ENCODE measurements at places on chromosomes 6 and 20.

DNA sequence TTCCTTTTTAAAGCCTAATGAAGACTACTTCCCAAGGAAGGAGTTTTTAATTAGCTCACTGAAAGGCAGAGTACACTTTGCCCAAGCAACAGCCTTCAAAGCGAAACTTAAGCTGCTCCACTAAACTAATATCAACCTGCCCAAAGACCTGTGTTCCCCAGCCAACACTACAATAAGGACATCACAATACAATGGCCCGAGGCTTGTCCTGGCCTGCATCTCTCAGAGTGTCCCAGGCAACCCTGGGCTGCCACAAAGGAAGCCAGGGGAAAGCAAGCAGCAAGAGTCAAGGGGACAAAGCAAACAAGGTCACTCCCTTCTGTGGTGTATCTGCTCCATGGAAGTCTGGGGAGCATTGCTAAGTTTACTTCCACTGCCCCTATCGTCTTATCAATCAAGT, 52.3 kb downstream of the PIGU start:
- H3K4me1 ChIP-seq, result no peaks in the 10 kb centered on the region
- H3K4me3 ChIP-seq, result no peak overlapping the region
- no peak overlapping the region for H3K27ac ChIP-seq
- H3K27me3 ChIP-seq, result no peaks in the 10 kb centered on the region
- peaks cover 7% of the 10 kb centered on the region for H3K36me3 ChIP-seq
- DNase-seq, result no peak

GRCh38 chr20:17169585-17170136, 57.2 kb upstream of the PCSK2 start:
- no peaks in the 10 kb centered on the region for H3K4me1 ChIP-seq
- H3K4me3 ChIP-seq, result no peak overlapping the region
- H3K36me3 ChIP-seq, result no peaks in the 10 kb centered on the region
- H3K27me3 ChIP-seq, result no peaks in the 10 kb centered on the region

GRCh38 chr20:11212272-11212671, 538.5 kb upstream of the JAG1 start:
- no peaks in the 10 kb centered on the region for H3K4me1 ChIP-seq
- no peak overlapping the region for H3K4me3 ChIP-seq
- H3K27ac ChIP-seq, result no peak overlapping the region
- H3K36me3 ChIP-seq, result no peaks in the 10 kb centered on the region
- no peak for DNase-seq

DNA sequence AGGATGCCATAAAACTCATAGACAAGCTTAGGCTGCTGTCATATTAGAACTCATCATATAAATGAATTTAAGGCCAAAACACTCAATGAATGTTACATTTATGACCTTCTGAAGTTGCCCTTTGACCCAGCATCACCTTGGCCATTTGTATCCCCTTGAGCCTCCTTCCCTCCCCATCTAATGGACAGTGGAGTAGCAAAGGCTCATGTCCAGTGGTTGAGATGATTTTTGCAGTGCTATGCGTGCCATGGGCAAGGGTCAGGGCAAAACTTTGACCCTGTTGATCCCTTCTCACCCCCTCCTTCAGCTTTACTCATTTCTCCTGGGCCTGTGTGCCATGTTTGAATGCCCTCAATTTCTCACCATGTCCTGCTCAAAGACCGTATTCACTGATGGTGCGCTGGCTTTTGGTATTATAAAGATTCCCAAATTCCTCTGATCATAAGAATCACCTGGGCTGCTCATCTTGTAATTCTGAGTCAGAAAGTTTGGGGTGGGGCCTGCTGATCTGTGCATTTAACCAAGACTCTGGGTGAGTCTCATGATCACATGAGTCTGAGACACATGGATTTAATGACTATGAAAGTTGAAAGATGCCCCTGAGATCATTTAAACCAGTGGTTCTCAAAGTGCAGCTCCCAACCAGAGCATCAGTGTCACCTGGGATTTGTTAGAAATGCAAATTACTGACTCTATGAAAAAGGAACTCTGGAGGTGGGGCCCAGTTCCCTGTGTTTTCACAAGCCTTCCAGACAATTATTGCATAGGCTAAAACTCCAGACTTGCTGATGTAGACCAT, 57.5 kb upstream of the IL20RA start:
- H3K27me3 ChIP-seq, result no peaks in the 10 kb centered on the region
- H3K27ac ChIP-seq, result no peak overlapping the region
- no peak overlapping the region for H3K4me3 ChIP-seq
- H3K4me1 ChIP-seq, result peaks cover 7% of the 10 kb centered on the region
- DNase-seq, result no peak
- H3K36me3 ChIP-seq, result no peaks in the 10 kb centered on the region

GRCh38 chr6:141490982-141491381, 641.7 kb upstream of the GJE1 start:
- DNase-seq, result no peak
- no peak overlapping the region for H3K4me3 ChIP-seq
- no peaks in the 10 kb centered on the region for H3K4me1 ChIP-seq
- H3K36me3 ChIP-seq, result no peaks in the 10 kb centered on the region
- no peak overlapping the region for H3K27ac ChIP-seq
- no peaks in the 10 kb centered on the region for H3K27me3 ChIP-seq

GRCh38 chr6:123338394-123338793, 298.4 kb downstream of the TRDN start:
- H3K27ac ChIP-seq, result no peak overlapping the region
- no peak for DNase-seq
- H3K27me3 ChIP-seq, result no peaks in the 10 kb centered on the region
- no peaks in the 10 kb centered on the region for H3K4me1 ChIP-seq

- no peak for DNase-seq
- no peaks in the 10 kb centered on the region for H3K36me3 ChIP-seq
- H3K4me3 ChIP-seq, result no peak overlapping the region
- no peaks in the 10 kb centered on the region for H3K27me3 ChIP-seq
- H3K4me1 ChIP-seq, result peaks cover 7% of the 10 kb centered on the region
These were observed 107.3 kb downstream of the MAP3K7 start for GRCh38 chr6:90479603-90479926.

DNA sequence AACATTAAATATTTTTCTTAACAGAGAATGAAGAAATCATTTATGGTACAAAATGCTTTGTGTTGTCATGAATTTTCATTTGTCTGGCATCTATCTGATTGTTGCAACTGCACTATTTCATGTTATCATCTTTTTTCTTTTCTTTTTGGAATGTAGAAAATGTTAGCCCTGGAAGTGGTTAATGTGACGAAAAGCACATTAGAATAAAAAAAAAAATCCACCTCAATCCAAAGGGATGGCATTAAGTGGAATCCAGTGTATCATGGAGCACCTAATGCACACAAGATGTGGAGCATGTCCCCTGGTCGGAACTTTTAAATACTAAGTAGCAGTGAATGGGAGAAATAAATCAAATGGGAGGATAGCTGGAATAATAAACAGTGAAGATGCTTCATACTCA, 172.9 kb upstream of the MCHR2 start:
- H3K27ac ChIP-seq, result no peak overlapping the region
- H3K27me3 ChIP-seq, result no peaks in the 10 kb centered on the region
- DNase-seq, result no peak
- H3K4me1 ChIP-seq, result no peaks in the 10 kb centered on the region
- H3K4me3 ChIP-seq, result no peak overlapping the region

GRCh38 chr6:125363039-125363823, 61.5 kb upstream of the HDDC2 start:
- DNase-seq, result no peak
- H3K27me3 ChIP-seq, result no peaks in the 10 kb centered on the region
- no peak overlapping the region for H3K27ac ChIP-seq
- no peaks in the 10 kb centered on the region for H3K36me3 ChIP-seq
- no peak overlapping the region for H3K4me3 ChIP-seq

DNA sequence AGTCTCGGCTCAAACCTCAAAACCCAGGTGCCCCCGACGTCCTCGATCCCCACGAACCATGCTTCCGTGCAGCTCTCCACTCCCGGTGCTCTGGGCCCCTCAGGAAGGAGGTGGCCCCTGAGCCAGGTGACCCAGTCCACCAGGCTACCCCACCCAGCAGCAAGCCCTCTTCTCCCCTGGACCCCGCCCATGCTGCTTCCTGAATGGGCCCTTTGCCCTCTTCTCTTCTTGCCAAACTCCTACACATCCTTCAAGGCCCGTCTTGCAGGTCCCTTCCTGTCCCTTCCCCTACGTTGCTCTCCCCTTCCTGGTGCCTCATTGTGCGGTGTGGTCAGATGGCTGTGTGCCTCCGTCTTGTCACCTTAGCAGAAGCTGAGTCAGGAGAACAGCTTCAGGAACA, 3.4 kb upstream of the GATA5 start:
- peaks cover 47% of the 10 kb centered on the region for H3K27me3 ChIP-seq
- H3K27ac ChIP-seq, result no peak overlapping the region
- H3K4me3 ChIP-seq, result no peak overlapping the region

GRCh38 chr20:62977613-62978560, 25.4 kb downstream of the SLC17A9 start:
- no peaks in the 10 kb centered on the region for H3K36me3 ChIP-seq
- H3K27me3 ChIP-seq, result peaks cover 55% of the 10 kb centered on the region
- H3K4me1 ChIP-seq, result peaks cover 52% of the 10 kb centered on the region
- peak overlapping the region; percentile 44 for H3K4me3 ChIP-seq

GRCh38 chr20:48601798-48602197, 226.0 kb downstream of the PREX1 start:
- H3K36me3 ChIP-seq, result no peaks in the 10 kb centered on the region
- H3K27me3 ChIP-seq, result no peaks in the 10 kb centered on the region
- no peak overlapping the region for H3K4me3 ChIP-seq
- H3K4me1 ChIP-seq, result no peaks in the 10 kb centered on the region
- no peak overlapping the region for H3K27ac ChIP-seq
- DNase-seq, result no peak

GRCh38 chr6:105214668-105215067, 34.9 kb upstream of the POPDC3 start:
- no peak for DNase-seq
- no peak overlapping the region for H3K27ac ChIP-seq
- no peaks in the 10 kb centered on the region for H3K4me1 ChIP-seq

- no peak for DNase-seq
- H3K27me3 ChIP-seq, result no peaks in the 10 kb centered on the region
- H3K4me1 ChIP-seq, result no peaks in the 10 kb centered on the region
- H3K4me3 ChIP-seq, result no peak overlapping the region
- no peak overlapping the region for H3K27ac ChIP-seq
These were observed 47.2 kb upstream of the FAM50B start for GRCh38 chr6:3801960-3802359.

- no peak overlapping the region for H3K4me3 ChIP-seq
- H3K27ac ChIP-seq, result no peak overlapping the region
- H3K36me3 ChIP-seq, result no peaks in the 10 kb centered on the region
- no peak for DNase-seq
These were observed 220.3 kb upstream of the SNX9 start for GRCh38 chr6:157602521-157603295.

DNA sequence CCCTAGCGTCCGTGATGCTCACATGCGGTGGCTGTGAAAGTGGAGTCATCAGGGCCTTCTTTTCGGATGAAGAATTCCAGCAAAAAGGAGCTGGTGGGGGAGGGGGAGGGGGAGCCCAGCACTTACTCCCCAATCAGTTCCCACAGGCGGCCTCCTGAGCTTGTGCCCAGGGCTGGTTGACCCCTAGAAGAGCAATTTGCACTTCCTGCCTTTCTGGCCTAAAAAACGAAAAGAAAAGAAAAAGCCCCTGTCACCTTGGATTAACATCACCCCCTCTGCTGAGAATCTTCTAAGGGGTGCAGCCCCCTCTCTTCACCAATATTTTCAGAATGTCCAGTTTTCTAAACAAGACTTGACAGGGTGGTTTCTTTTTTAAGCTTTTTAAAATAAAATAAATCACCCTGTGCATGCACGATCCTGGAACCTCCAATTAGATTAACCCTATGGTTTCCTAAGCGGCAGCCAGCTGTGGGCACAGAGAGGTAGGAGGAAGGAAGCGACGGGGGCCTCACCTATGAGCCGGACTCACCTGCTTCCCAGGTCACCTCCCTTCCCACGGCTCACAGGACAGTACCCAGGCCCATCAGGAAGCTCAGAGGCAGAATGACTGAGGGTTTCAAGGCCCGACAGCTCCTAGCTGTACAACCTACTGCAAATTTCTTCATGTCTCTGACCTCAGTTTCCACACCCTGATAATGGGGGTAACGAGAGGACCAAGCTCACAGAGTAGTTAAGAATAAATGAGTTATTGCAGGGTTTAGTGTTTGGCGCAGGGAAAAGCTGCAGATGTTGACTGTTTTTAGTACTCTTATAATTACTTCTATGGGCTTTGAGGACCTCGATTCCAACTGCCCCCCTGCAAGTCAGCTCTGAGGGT, 10.5 kb upstream of the TGM2 start:
- H3K27ac ChIP-seq, result no peak overlapping the region
- no peak overlapping the region for H3K4me3 ChIP-seq
- no peaks in the 10 kb centered on the region for H3K27me3 ChIP-seq
- no peaks in the 10 kb centered on the region for H3K4me1 ChIP-seq

DNA sequence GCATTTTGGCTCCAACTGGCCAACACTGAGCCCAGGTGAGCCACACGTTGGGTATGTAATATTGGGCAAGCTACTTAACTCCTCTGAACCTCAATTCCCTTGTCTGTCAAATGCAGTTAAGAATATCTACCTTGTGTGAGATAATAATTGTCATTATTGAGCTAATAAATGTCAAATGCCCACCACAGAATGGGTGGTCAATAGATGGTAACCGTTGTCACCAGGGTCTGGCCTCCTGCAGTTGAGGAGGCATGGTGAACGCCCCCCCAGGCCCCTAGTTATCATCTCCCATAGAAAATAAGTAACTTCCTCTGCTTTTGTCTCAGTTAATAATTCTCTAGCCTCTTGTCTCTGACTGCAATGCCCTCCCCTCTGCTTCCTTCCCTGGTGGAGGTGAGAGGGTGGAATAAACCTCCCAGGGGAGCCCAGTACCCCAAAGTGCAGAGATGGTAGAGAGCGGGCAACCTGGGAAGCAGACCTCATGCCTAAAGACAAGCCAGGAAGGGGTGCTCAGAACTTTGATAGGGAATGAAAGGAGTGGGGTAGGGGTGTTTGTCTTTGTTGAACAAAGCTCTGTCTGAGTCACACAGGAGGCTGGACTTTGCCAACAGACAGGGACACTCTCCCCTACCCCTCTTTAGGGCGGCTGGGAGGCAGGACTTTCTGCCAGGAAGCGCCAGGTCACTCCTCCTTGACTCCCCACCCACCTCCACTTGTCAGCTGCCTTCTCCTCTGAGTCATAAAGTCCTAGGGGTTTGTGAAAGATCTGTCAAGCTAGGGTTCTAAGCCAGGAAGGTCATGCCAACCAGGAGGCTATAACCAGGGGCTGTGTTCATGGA, 1.3 kb upstream of the UNC5CL start:
- no peaks in the 10 kb centered on the region for H3K36me3 ChIP-seq
- DNase-seq, result no peak
- H3K27ac ChIP-seq, result no peak overlapping the region
- no peaks in the 10 kb centered on the region for H3K4me1 ChIP-seq
